ENCODE measurements at places on chromosomes 7 and 10.

DNA sequence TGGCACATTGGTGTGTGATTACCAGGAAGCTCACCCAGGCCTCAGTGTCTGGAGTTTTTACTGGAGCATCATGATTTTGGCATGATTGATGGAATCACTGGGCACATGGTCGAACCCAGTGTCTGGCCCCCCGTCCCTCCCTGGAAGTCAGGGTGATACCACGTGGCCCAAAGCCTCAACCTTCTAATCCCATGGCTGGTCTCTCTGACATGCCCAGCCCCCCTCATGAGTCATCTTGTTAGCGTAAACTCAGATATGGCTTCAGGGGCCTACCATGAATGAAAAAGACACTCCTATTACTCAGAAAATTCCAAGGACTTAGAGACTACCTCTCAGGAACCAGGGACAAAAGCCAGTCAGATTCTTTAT, 109.3 kb downstream of the GRK5 start:
- DNase-seq = peak; percentile 84

DNA sequence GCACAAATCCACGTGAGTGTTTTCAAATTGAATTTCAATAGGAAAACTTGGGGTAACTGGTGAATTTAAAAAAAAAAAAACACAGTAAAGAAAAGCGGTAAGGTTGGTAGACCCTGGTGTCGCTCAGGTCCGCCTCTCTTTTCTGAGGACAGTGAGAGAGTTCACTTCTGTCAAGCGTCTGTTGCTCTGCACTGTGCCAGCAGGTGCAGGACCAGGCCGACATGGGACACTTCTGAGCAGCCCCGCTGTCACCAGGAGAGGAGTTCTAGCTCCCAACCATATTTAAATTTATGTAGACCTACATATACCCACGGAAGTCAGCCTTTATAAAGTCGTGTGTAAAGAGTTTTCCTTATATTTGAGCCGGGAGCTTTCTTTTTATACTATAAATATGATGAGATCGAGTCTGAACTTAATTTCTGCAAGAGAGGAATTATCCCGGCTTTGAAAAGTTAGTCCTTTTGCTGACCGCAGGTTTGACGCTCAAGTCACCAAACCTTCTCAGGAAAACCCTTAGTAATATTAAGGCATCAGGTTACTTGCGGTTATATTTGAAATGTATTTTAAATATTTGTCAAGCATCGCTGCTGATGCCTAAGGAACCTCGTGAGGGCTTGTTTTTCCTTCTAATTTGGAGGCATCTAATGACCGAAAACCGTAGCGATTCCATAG, 531 bp downstream of the IKZF1 start:
- DNase-seq = no peak

- DNase-seq = peak; percentile 72
Observed at GRCh38 chr10:44937196-44938005, 22.2 kb upstream of the RASSF4 start.

- no peak for DNase-seq
Observed at GRCh38 chr7:148447221-148447849, 143.2 kb upstream of the C7orf33 start.

GRCh38 chr7:1016577-1017531, 27.5 kb upstream of the GPR146 start:
- DNase-seq = no peak

DNA sequence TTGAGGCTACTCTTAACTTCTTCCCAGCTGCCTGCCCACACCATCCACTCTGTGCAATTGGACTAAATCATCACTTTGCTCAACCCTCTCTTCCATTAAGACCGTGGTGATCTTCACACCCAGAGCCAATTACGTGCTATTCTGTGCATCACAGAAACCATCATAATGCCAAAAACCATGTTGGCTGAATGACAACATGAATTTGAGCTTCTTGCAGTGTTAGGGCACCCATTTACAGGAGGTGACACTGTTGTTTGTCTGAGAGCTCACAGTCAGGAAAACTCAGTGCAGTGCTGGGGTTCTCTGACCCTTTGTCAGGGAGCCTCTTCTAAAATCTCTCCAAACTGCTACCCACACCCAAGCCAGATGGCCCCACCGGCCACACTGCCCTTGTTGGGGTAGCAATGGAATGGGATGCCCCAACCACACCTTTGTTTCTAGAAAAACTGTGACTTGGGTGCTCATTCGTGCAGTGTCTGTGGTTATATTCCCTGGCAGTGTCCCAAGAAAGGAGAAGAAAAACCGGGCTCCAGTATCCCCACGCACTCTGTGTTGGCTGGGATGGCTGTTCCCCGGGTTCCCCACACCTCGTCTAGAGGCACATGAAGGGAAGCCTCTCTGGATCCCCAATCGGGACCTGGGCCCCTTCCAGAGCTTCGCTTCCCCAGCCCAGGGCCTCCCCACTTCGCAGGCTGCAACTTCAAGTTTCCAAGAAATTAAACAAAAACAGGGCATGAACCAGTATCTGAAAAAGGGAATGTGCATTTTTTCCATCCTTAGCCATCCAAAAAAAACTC, 2.0 kb upstream of the TNS3 start:
- no peak for DNase-seq

GRCh38 chr7:155269766-155270585, 27.7 kb upstream of the INSIG1 start:
- peak; percentile 77 for DNase-seq

GRCh38 chr10:101007915-101008822, 8.6 kb downstream of the LZTS2 start:
- no peak for DNase-seq

- peak; percentile 28 for DNase-seq
Observed at GRCh38 chr7:17015598-17016031, 133.8 kb upstream of the AGR3 start.

DNA sequence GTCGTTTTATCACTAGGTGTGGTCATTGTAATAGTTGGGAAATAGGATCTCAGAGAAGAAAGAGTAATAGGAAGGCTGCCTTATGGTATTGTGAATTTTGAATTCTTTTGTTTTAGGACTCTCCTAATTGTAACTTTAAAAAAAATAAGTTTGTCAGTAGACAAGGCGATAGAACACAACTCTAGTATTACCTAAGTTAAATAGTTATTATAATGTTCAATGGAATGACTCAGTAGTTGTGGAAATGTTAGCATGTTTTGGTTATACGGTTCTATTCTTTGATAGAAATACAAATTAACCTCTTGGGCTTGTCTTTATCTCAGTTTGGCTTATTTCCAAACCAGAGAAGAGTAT, 1.4 kb downstream of the DNAH11 start:
- no peak for DNase-seq

DNA sequence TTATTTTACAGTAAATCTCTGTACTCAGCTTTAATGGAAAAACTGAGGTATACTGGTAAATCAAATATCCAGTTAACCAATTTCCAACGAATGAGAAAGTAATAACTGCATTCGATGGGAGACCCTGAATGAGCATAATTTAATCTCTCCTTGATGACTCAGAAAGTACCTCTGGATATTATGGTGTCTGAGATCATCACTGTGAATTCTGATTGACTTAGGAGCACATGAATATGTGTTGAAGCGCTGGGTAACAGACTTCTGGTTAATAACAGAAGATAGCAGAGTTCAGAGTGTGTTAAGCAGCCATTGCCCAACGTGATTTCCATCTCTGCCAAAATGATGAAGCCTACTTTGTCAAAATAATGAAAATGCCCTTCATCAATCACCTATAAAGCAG, 116.6 kb downstream of the NRP1 start:
- DNase-seq = no peak

GRCh38 chr10:11339013-11339412, 272.4 kb downstream of the USP6NL start:
- no peak for DNase-seq

DNA sequence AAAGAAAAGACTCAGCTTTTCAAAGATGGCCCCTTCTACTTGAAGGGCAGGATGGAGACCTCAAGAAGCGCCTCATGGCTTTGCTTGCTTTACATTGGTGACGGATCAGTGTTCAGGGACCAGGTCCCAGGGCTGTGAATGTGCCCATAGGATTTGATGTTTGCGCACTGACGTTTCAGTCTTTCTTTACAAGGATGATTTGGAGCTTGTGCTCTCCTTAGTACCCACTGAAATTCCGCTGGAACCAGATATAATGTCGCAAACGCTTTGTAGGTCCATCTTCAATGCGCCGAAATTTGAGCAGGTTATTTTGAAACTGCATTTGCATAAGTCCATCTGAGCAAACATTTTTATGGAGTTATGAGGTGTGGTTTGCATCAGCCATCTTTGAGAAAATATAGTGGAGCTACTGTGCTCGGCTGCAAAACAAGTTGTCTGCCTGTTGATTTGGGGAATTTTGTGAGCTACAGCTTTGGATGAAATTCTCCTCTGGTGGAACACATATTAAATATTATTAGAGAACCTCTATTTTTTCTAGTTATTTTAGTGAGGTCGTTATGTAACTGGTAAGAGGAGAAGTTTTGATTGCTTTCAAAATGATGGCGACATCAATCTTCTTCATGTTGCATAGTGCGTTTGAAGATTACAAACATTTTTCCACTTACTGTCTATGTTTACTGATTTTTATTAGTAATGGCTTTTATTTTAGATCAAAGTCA, 2.4 kb downstream of the RBM20 start:
- DNase-seq = no peak

DNA sequence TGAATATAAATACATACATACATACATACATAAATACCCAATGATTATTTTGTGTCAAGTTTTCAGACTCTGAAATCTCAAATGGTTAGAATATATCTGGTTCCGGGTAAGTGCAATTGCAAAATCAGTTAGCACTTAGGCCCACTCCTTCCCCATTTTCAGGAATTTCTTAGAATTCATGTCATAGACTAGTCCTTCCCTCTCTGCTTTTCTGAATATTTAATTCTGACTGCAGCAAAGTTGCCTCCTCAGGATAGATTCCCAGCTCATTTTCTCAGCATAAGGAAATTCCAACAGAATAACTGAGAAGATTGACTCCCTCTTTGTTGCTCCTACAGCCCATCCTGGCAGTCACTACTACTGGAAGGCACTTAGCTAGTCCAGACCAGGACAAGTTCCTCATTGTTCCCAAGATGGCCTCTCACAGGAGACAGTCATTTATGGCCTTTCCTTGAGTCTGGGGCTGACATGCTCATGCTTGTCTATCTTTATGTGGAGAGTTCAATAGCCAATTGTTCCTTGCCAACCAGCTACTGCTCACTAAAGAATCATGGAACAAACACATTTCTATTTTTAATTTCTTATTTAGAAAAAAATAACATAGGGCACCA, 142.9 kb upstream of the ITGB1 start:
- no peak for DNase-seq

DNA sequence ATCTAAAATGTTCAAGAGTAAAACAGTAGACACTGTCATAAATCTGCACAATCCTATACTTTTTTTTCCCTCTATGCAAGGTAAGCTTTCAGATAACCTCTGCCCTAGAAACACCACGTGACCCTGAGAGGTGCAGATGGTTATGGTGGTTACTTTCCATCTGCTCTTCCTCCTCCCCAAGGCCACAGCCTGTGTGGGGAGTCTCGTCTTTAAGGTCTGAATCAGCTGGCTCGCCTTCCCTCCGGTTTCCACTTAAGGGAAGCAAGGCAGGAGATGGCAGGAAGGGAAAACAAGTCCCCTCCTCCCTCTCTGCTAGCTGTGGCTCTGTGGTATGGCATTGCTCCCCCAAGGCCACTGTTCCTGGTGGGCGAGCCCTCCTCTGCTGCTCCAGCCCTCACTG, 181.8 kb downstream of the GLI3 start:
- no peak for DNase-seq

DNA sequence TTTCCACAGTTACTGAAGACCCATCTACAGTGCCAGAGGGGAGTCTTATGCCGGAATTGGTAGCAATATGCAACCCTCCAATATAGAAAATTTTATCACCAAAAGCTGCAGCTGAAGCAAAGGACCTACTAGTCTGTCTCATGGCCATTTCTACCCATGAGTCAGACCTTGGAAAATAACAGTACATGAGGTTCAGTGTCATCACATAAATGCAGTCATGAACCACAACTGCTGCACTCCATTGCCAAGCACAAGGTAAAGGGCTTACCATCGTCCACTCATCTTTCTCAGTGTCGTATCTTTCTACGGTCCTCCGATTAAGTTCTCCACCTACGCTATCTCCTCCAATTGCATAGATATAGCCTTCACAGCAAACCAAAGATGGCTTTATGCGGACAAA, 21.8 kb downstream of the KBTBD2 start:
- no peak for DNase-seq

- no peak for DNase-seq
Observed at GRCh38 chr7:157687845-157688532, 351.2 kb downstream of the DNAJB6 start.

DNA sequence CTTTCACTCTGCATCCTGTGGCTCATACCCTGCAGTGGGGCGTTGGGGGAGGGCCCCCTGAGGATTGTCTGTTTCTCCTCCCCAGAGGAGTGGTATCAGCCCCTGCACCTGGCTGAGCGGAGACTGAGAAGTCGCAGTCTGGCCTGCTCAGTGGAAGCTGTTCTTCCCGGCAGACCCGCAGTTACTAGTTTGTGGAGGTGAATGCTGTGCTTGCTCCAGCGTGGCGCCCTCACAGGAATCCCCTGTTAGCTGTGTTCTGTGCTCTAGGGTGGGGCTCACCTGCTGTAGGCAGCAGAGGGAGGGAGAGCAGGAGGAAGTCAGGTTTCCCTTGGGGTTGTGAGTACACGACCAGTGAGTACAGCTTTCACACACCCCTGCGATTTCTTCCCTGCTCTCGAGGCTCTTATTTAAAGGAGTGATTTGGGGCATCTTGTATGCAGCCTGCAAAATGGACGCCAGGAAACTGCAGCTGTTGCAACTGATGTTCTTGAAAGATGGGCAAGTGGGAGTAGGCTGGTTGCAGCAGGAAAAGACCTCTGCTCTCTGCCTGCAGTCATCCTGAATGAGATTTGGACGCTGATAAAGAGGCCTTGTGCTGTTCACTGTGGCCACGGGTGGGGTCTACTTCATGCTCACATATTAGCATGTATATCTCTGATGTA, 66.4 kb downstream of the HK1 start:
- no peak for DNase-seq

GRCh38 chr7:13017333-13017857, 330.0 kb downstream of the ARL4A start:
- DNase-seq = peak; percentile 86

- peak; percentile 97 for DNase-seq
Observed at GRCh38 chr7:47474937-47475879, 106.7 kb downstream of the TNS3 start.

- peak; percentile 64 for DNase-seq
Observed at GRCh38 chr7:13016592-13017332, 329.3 kb downstream of the ARL4A start.

- no peak for DNase-seq
Observed at GRCh38 chr7:1703871-1704810, 34.1 kb downstream of the ELFN1 start.

DNA sequence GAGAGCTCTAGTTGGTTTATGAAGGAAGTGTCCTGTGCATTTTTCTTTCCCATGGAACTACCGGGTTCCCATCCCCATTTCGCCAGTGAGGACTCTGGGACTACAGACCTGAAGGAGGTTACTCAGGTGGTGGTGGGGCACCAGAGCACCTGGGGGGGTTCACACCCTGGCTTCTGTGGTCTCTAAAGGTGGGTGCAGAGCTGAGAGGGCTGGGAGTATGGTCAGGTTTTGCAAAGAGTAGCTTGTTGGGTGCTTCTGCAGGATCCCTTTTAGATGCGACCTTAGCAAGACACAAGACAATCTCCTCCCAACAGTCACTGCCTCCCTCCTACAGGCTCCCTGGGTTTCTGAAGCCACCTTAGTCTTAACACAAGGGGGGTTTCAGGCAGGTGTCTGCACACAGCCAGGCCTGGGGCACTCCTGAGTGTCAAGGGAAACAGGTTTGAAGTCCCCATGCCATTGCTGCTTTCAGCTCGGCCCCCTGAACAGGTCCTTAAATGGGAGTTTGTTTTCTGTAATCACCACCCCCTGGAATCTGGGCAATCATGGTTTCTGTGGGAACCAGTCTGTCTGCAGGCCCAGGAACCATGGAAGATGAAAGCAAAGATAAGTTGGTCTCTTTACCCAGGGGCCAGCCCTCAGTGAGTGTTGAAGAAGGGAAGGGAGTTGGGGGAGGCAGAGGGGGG, 9.9 kb upstream of the CXCL12 start:
- no peak for DNase-seq
